ENCODE measurements at places on chromosomes 2 and 18. TPM values are rescaled to one million over a fixed set of nuclear protein-coding genes. Genes with fewer than 3 reads are reported as not detected.
A peak's percentile ranks its signal among the peaks of the same experiment; 100 is the strongest.

- no peak for DNase-seq
Measured at GRCh38 chr2:220103596-220103995, 476.2 kb downstream of the SLC4A3 start.

Gene PPP1R1C
- polyA plus RNA-seq = 2.3 TPM

Gene LYG2
- polyA plus RNA-seq = 0.46 TPM

DNA sequence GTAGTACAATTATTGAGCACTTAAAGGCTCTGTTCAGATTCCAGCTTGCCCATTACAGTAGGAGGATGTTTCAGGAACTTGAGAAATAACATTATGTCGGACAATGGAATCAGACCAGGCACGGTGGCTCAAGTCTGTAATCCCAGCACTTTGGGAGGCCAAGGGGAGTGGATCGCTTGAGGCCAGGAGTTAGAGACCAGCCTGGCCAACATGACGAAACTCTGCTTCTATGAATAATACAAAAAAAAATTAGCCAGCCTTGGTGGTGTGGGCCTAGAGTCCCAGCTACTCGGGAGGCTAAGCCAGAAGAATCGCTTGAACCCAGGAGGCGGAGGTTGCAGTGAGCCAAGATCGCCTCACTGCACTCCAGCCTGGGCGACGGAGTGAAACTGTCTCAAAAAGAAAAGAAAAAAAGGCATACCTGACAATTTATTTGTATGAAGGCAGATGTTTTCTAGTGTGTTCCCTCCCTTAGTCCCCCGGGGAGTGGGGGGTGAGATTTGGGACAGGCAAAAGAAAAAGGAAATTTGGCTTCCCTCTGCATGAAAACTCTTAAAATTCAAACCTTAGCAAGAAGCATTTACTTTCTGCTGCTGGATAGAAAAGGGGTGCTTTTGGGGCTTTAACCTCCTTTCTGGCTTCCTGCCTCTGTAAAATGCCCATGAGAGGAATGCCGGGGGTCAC lies 13.7 kb upstream of the ZNF532 start:
- DNase-seq = no peak

DNA sequence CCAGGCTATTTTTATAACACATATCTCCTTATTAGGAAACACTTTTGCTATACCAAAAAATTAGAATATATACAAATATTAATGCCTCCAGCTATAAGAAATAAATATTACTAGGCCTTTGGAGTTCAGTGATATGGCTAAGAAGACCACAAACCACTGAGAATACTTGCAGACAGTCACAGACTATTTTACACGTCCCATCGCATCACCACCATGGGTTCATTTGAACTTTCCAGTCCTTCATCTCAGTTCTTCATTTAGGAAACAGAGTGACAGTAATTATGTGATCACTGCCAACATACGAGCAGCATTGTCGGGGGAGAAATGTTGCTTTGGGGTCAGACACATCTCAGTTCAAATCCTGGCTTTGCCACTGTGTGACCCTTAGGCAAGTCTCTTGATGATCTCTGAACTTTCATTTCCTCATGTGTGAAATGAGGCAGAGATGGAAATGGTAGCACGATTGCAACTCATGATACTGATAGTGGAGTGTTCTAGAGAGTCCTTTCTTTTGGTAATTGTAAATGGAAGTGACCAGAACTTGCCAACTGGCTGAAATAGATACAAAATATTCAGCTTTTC lies 138.9 kb upstream of the NRP2 start:
- no peak for DNase-seq

GRCh38 chr2:176914371-176914770 lies 298.2 kb upstream of the HNRNPA3 start:
- DNase-seq = no peak

DNA sequence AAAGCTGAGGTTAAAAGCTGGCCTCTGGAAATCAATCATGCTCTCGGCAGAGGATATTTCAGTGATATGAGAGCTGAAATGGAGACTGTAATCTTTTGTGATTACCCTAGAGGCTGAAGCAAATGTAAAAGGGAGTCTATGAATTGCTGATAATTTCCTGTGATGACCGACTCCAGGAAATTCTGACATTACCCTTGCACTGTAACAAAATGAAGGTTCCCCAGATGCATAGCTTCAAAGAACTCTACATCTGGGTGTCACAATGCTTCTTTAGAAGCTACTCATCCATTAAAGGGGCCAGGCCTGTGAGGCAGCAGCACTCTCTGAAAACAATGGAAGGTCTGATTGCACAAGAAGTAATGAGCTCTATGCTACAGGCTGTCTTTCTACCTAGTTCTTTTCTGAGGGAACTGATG lies 268.2 kb upstream of the SESTD1 start:
- no peak for DNase-seq

Gene MAP2
- 36.6 TPM for polyA plus RNA-seq

DNA sequence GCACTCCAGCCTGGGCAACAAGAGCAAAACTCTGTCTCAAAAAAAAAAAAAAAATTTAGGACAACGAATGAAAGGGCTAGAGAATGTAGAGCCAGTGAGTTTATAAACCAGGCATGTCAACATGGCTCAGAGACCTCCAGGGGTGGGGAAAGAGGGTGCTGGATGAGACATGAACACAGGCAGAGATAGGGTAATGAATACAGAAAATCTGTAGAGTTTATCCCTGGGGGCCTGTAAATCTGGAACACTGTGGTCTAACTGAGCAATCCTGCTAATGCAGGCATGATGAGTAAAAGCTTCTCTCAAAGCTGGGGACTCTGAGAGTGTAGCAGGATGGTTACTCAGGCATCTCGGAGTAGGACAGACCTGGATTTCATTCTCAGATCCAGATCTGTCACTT lies 59.2 kb upstream of the IGFBP2 start:
- no peak for DNase-seq

GRCh38 chr18:12821408-12821807 lies 62.6 kb downstream of the PTPN2 start:
- no peak for DNase-seq

- peak; percentile 36 for DNase-seq
Measured at GRCh38 chr18:54607213-54608027, 16.4 kb downstream of the DYNAP start.

- DNase-seq = no peak
Measured at GRCh38 chr2:202165208-202165607, 73.2 kb downstream of the SUMO1 start.

- DNase-seq = no peak
Measured at GRCh38 chr2:71704131-71704561, 250.8 kb downstream of the DYSF start.

DNA sequence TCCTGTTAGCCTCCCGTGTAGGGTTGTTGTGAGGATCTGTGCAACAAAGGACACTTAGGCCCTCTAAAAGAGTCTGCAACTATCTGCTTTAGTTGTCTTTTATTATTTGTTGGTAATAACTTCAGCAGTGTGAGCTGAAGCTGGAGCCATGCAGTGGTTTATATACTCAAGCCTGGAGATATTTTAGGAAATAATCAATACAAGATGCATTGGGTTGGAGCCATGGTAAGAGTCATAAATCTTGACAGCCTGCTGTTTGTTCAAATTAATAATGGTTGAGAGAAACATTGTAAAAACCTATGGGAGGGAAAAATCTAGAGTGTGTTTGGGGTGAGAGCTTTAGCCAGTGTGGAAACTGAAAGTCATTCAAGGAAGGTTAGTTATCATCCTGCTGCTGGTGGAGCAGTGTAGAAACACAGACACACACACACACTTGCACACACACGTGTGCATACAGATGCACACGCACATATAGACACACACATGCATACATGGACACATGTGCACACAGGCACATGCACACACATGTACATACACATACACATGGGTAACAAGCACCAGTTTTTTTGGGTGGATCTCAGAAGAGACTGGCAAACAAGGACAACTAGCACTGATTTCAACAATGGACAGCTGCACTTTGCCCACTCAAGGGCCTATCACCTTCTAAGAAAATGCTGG lies 51.0 kb downstream of the ACOXL start:
- DNase-seq = no peak

Gene SERPINB12
- not detected for polyA plus RNA-seq

DNA sequence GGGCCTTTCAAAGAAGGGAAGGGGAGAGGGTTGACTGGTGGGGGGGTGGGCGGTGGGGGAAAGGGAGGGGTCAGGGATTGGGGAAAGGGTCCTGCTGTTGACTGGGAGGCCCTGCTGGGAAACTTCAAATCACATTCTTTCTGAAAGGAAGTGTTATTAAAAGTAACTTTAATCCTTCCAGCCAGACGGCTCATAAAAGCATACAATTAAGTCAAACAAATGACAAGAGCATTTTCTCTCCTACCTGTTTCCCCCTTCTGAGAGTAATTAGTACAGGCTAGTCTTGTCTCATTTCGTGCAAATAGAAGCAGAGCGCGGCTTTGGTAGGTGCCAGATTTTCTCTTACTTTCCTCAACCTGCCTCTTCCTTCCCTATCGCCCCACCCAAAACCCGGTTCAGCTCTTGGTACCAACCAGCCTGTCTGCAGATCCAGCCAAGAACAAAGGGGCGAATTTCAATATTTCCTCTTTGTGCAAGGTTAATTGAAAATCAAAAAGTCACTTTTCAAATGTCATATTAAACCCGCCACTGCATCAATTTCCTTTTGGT lies 2112.6 kb upstream of the PIK3C3 start:
- no peak for DNase-seq

DNA sequence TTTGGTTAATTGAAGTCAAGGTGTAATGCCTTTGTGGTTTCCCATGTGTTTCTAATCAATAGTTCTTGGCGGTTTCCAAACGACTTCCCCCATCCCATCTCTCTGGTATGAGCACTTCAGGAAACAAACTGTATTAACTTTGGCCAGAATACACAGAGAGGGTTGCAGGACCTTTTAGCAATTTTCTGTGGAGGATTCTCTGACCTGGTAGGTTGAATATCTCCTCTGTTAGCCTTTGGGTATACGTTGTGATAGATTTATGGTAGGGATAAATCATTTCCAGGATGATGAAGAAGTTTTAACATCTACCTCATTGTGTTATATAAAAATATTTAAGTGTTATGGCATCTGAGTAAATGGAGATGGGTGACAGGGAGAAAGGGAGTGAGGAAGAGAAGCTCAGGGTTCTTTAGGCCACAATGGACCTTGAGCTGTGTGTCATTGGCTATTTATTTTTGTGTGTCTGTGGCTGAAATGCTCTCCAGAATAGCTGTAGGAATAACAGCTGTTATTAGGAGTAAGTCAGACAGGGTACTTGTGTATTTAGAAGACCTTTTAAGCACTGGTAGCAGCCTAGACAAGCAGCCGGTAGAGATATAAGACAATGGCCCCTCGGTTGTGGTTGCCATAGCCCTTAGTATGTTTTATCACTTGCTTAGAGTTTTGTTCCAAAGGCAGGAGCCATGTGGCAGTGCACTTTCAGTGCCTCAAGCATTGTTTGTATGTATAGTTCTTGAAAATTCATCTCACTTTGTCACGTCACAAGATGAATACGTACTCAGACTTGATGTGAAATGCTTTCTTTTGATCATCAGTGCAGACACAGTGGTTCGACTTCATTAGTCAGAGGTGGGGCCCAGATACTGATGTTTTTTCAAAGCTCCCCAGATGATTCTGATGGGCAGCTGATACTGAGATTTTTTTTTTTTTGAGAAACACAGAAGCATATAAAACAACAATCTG lies 91.1 kb downstream of the FMNL2 start:
- no peak for DNase-seq

- DNase-seq = no peak
Measured at GRCh38 chr18:49813069-49813318, 339 bp downstream of the ACAA2 start.

Gene NAGK
- 75.4 TPM for polyA plus RNA-seq

- DNase-seq = no peak
Measured at GRCh38 chr2:45681675-45682074, 30.2 kb downstream of the PRKCE start.

Gene STARD6
- 0.82 TPM for polyA plus RNA-seq

GRCh38 chr2:190271783-190272456 lies 47.7 kb downstream of the HIBCH start:
- DNase-seq = no peak

GRCh38 chr2:86213699-86214502 lies 14.6 kb downstream of the MRPL35 start:
- DNase-seq = no peak

GRCh38 chr2:42722320-42723190 lies 41.4 kb downstream of the OXER1 start:
- peak; percentile 35 for DNase-seq

- no peak for DNase-seq
Measured at GRCh38 chr2:118098307-118099030, 10.2 kb downstream of the INSIG2 start.

Gene IL36A
- polyA plus RNA-seq = not detected

- no peak for DNase-seq
Measured at GRCh38 chr18:48441405-48441881, 32.3 kb upstream of the ZBTB7C start.

DNA sequence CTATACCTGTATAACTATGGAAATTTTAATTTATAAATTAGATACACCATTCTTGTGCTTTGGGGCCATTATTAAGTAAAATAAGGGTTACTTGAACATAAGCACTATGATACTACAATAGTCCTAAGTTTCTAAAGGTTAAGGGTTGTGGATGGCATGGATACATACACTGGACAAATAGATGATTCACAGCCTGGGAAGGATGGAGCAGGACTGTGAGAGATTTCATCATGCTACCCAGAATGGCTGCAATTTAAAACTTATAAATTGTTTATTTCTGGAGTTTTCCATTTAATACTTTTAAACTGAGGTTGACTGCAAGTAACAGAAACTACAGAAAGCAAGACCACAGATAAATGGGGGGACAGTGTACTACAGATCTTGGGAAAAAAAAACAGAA lies 295.8 kb upstream of the ZNF804A start:
- DNase-seq = no peak

DNA sequence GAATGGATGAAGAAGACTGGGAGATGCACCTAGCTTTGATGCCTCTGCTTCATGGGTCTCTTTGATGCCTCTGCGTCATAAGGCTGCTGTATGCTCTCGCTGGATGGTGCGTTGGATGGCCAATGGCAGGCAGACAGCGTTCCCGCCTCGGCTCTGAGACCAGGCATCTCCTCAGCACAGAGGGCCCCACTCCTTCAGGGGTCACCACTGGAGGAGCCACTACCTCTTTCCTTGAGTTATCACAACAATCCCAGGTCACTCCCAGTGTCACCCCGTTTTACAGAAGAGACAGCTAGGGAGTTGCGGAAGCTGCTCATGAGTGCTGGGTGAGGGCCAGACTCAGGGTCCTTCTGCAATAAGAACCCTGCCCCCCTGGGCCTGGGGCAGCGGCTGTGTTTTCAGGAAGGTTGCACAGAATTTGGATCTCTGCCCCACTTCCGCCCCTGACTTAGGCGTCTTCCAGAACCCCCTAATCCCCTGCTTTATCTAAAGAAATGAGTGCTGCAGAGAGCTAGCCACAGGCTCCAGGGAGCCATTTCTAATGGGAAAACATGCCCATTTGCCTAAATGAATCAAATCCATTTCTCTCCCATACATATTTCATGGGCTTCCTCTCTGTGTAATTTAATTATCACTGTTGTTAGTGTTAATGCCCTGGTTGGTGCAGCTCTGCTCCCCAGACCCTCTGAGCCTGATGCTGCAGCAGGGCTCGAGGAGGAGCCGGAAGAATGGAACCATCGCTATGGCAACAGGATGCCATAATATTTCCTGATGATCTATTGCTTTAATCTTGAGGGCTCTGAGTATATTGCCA lies 131.8 kb upstream of the HS6ST1 start:
- DNase-seq = no peak

- DNase-seq = no peak
Measured at GRCh38 chr2:88066543-88066942, 1.1 kb upstream of the SMYD1 start.

- DNase-seq = no peak
Measured at GRCh38 chr2:96923810-96924774, 54.2 kb upstream of the SEMA4C start.

Measured in renal cortex interstitium (tissue), 15 donors.